Coronary artery (tissue), 2 donors: ENCODE measurements at places on chromosomes 7 and 10.

DNA sequence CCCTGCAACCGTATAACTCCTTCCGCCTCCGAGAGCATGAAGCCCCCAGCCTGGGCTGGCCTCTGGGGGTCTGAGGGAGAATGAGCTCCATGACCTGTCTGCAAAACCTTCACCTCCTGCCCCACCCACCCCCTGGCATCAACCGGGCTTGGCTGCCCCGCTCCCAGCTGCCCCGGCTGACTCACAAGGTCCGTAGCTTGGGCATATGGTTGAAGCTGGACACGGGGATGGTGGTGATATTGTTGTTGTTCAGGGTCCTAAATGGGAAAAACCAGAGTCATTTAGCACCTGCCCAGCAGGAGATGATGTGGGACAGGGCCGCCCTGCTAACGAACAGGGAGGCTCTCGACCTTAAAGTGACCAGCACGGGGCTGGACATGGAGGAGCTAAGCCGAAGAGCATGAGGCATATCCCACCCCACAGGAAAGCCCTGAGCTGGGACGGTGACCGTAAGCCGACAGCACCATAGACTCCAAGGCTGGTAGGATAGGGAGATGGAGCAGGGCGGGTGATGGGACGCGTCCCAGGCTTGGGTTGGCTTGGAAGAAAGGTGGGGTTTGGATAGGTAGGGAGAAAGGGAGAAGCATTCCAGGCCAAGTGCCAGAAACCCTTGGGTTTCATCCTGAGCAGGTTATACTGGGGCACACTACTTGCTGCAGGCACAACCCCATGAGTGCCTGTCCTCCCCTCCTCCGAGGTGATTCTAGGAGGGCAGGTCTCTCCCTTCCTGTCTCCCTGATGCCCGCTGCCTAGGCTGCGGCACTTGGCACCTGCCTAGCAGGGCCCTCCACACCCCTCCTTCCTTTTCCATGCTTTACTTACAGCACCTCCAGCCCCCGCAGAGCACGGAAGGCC is 121.5 kb downstream of the SLIT1 start:
- DNase-seq, result no peak

DNA sequence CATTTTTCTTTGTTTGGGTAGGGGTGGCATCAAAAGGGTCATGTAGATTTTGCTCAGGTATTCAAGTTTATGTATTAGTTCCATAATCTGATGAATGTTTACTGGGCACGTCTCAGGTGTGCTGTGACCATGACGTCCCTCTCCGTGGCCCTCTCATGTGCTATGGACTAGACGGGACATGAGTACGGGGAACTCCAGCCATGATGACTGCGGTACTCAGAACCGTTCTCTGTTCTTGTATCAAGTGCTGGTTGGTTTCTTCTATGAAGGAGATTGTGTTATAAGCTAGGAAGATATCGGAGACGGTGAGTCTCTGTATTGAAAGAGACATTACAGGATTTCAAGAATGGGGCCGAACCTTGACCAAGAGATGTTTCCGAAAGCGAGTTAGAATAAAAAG is 116.5 kb upstream of the ADARB2 start:
- DNase-seq, result no peak

- DNase-seq, result no peak
Measured at GRCh38 chr7:1562597-1563051, 6.6 kb upstream of the TMEM184A start.

- no peak for DNase-seq
Measured at GRCh38 chr7:158973440-158973839, 117.1 kb downstream of the DYNC2I1 start.

DNA sequence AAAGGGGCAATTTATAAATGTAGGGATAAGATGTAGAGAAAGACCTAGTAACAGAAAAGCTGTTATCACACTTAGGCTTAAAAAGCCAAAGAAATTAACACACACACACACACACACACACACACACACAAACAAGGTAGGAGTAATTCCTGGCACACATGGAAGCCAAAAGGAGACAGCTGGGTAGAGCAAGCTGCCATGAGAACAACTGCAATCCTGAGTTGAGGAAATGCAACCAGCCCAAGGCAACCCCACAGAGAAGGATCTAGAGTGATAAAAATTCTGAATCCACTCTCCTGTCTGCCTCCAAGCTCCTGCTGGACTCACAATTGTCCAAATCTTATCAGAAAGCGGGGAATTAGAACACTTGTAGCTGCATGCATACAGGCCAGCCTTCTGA is 229.1 kb upstream of the DGKB start:
- DNase-seq, result no peak

DNA sequence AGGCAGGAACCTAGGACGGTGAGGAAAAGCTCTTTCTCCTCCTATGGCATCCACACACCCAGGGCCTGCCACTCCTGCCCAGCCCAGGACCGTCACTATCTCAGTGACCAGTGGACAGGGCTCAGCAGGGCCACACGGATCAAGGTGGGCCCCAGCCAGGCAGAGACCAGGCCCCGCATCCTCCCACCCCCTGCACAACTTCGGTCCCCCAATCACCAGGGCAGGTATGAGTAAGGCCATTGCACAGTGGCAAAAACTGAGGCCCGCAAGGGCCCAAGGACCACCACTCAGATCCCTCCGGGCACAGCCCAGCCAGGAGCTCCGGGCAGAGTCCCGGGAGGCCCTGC is 30.3 kb downstream of the OAT start:
- DNase-seq, result peak; percentile 73

GRCh38 chr10:88309365-88309764 is 273.8 kb downstream of the RNLS start:
- DNase-seq, result no peak

DNA sequence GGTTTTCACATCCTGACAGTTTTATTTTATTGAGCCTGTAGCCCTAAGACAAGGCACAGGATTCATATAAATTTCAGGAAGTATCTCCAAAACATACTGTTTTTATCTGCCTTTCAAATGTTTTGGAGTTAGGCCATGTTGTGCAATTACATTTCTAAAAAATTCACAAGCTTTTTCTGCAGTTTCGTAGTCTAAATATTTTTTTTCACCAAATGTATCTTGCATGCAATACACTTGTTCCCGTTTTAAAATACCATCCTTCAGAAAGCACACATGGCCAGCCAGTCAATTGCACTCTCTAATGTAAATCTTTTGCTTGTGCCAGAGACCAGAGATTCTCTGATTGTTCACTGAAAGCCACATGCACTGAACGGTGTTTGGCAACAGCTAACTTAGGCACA is 161.5 kb upstream of the PRKCQ start:
- DNase-seq, result no peak

DNA sequence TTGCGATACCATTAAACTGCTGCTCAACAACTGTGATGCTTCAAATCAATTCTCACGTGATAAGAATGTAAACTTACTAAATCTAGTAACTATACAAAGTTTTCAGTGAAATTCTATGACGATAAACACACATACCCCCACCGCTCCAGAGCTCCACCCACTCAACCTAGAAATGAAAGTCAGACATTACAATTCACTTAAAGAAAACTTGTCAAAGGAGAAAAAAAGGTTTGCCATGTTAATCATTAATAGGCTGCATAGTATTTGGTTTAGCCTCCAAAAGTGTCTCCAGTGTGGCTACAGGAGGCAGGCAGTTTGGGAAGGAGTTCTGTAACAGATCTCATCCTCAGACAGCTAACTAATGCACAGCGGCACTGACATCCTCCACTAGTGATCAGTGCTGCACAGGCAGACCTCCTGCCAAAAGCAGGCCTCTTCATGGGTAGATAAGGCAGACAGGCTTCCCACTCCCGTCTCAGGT is 3.1 kb downstream of the HERPUD2 start:
- DNase-seq, result no peak

- no peak for DNase-seq
Measured at GRCh38 chr7:124912972-124913371, 16.7 kb downstream of the POT1 start.

- DNase-seq, result no peak
Measured at GRCh38 chr10:31170636-31171035, 139.0 kb upstream of the ZNF438 start.

DNA sequence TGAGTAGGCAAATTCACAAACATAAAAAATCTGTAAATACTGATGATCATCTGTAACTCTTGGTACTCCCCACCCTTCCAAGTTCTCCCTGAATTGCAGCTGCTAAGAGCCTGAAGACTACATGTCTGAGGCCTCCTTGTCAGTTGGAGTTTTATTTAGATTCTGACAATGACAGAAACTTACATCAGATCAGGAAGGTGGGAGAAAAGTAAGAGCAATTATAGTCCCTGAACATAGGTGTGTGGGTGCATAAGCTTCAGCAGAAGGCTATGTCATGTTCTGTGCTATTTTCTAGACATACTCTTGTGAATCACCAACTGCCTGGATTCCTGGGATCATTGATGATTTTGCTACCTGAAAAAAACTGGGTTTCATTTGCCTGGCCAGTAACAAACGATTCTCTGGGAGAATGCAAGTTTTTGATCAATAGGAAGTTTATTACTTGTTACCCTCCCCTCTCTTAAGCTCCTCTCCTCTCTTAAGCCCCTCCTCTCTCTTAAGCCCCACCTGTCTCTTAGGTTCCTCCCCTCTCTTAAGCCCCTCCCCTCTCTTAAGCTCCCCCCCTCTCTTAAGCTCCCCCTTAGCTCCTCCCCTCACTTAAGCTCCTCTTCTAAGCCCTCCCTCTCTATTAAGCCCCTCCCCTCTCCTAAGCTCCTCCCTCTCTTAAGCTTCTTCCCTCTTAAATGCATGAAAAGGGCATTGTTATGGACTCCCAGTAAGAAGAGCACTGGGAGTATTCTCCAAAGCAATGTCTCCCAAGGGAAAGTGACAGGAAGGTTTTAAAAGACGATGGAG is 1183.4 kb upstream of the AUTS2 start:
- DNase-seq, result no peak

DNA sequence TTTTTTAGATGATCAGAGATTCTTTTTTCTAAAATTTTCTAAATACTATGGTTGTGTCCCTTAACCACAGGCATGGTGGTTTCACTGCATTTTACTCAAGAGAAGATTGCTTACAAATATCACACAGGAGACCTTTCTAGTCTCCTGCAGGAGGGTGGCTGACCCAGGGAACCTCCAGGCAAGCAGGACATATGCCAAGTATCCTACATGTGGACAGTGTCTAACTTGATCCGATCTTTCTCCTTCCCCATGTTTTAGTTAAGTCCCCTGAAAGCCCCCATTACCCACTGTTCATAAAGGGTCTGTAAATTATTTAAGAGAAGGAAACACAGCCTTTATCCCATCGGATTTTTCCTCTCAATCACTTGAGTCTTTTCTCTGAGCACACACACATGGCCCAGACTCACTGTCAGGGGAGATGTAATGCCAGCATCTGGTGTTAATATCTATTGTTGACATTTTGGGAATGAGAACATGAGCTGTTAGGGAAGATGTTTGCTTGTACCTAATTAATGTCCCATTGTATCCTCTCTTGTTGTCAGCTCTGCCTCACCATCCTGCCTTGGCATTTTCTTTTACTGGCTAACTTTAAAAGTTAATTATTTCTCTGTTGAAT is 755.2 kb downstream of the AUTS2 start:
- DNase-seq, result no peak

DNA sequence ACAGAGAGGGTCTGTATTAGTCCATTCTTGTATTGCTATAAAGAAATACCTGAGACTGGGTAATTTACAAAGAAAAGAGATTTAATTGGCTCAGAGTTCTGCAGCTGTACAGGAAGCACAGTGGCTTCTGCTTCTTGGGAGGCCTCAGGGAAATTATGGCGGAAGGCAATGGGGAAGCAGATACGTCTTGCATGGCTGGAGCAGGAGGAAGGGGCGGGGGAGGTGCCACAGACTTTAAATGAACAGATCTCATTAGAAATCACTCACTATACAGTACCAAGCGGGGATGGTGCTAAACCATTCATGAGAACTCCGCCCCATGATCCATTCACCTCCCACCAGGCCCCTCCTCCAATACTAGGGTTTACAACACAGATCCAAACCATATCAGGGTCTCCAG is 3.7 kb upstream of the CALU start:
- DNase-seq, result no peak

DNA sequence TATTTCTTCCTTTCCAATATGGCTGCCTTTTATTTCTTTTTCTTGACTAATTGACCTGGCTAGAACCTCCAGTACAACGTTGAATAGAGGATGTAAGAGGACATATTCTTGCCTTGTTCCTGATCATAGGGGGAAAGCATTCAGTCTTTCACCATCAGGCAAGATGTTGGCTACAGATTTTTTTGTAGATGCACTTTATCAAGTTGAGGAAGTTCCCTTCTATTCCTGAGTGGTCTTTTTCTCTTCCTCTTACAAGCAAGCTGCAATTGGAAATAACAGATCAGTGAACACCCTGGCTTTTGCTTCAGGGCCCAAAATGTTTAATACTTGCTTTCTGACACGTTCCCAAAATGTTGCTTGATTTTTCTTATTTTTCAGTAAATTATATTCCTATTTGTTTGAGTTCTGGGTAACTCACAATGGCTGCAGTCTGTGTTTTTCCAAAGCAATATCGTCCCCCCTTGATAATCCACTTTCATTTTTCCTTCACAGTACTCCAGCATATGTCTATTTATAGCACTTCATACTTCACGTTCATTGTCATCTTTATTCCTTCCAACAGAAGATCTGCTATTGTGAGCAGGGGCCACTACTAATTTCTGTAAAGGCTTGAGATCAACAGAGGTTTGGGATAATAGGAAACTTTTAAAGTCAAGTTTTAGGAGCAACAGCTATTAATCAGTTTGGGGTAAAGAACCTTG is 11.7 kb downstream of the CPEB3 start:
- DNase-seq, result no peak

- DNase-seq, result no peak
Measured at GRCh38 chr7:2175091-2175490, 57.7 kb downstream of the MAD1L1 start.

DNA sequence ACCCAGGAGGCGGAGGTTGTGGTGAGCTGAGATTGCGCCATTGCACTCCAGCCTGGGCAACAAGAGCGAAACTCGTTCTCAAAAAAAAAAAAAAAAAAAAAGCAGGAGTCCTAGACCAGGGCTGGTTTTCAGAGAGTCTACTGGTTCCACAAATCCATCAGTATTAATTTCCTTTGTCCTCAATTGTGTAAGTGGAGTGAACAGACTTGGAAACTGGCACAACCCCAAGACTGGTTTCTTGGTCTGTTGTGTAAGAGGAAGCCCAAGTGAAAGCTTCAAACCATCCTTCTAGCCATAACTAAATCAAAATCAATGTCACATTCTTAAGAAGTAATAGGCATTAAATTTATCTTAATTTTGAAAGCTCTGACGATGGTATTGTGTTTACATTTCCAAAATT is 213.6 kb downstream of the DGKI start:
- no peak for DNase-seq

DNA sequence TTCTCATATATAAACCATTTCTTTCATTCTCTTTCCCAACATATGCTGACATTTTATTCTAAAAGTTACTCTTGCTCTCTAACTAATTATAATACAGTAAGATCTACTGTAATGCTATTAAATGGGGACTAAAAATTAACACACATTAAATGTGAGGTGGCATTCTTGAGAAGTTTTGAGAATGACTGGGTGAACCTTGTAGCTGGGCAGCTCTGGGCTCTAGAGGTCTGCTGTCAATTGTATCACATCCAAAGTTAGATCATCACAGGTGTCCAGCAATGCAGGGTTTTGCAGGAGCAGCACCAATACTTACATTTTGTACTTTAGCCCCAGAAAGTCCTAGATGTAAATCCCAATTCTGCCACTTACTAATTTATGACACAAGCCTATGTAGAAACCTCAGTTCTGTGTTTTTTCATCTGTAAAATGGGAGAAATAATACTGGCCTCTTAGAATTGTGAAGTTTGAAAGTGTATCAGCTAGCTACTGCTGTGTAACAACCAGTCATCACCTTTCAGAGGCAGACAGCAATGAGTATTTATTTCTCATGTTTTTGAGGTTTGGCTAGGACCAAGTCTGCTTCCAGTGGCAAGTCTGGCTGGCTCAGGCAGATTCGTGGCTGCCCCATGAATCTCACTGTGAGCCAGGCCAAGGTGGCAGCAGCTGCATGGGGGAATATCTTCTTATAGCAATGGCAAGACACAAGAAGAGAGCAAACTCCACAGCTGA is 79.6 kb upstream of the EMX2 start:
- DNase-seq, result no peak
